Fibroblast of skin of back (primary cell): ENCODE measurements at places on chromosomes 7 and 10.

- no peak for DNase-seq
Observed at GRCh38 chr10:124008187-124008586, 85.2 kb downstream of the CHST15 start.

DNA sequence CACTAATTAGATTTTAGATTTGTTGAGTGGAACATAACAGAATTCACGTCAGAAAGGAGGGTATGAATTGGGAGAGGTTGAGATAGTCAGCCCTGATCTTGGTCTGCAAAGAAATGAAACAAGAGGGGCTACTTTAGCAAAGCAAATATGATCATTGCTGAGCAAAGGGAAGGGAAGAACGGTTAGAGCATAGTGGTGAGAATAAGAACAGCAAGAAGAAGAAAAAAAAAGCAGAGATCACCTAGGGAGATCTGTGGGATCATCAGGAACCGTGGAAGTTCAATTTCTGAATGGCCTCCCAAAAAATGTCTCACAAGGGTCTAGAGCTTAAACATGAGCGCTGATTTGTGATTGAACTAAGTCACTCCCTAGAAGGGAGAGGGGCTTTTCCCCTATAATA, 156.1 kb downstream of the DGKI start:
- no peak for DNase-seq

- no peak for DNase-seq
Observed at GRCh38 chr7:6032167-6032566, 991 bp downstream of the ANKRD61 start.

- DNase-seq: peak; percentile 6
Observed at GRCh38 chr7:25694699-25695098, 457.3 kb upstream of the NFE2L3 start.

DNA sequence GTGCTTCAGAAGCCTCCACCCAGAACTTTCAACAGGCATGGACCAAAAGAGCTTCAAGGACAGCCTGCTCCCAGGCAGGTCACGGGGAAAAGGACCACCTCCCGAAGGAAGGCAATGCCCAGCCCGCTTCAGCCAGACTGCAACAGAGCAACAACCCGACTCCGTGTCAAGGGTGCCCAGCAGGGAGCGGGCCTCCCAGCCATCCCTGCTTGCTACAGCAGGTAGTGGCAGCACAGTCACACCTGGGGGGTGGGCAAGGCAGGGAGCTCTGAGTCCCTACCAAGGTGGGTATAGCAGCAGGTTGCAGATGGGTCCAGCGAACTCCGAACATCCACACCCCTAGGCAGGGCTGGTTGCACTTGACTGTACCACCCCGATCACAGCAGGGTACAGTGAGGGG, 467.8 kb upstream of the PFKP start:
- no peak for DNase-seq

- DNase-seq: no peak
Observed at GRCh38 chr10:110241841-110242240, 34.4 kb downstream of the MXI1 start.

- peak; percentile 62 for DNase-seq
Observed at GRCh38 chr10:5949009-5949759, 28.2 kb downstream of the IL15RA start.

DNA sequence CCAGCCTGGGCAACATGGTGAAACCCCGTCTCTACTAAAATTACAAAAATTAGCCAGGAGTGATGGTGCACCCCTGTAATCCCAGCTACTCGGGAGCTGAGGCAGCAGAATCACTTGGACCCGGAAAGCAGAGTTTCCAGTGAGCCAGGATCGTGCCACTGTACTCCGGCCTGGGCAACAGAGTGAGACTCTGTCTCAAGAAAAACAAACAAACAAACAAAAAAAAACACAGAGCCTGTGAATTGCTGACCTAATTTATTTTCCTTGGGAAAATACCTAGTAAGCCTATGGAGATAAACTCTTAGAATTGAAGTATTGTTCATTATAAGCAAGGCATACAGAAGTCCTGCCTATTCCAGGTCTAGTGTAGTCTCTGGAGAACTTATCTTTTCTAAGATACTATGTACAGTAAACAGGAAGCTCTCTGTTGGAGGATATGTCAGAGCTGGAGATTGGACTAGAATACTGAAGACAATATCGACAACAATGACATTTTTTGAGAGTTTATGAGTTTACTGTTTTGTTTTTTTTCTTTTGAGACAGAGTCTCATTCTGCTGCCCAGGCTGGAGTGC, 14.9 kb downstream of the GTF2I start:
- DNase-seq: no peak

DNA sequence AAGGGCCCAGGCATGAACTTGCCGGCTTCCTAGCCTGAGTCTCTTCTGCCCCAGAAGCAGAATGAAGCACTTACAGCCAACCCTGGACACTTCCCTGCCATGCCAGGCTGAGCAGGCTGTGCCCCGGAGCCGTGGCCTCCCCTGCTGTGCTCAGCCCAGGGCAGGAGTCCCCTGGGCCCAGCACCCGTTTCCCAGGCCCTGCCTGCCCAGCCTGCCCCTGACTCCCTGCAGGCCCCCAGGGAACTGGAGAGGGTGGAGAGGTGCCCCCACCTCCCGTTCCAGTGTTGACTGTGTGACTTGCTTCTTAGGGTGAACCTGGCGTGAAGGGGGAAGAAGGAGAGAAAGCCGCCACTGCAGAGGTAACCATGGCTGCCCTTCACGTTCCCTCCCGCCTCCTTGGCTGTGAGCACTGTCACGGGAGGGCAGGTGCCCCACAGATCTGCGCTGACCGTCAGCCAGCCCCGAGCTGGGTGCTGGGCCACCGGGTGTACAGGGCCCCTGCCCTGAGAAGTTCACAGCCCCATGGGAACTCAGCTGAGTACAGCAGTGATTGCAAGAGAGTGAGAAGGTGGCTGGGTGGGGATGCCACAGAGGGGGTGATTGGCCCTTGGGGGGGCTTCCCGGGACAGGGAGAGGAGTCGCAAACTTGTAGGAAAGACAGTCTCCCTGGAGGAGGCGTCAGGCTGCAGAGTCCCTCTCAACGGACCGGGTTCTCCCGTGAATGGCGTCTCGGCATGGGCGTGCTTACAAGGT, 75.9 kb downstream of the MYL10 start:
- DNase-seq: no peak
